ENCODE measurements at places on chromosomes 7 and 10.
A peak's percentile ranks its signal among the peaks of the same experiment; 100 is the strongest.

GRCh38 chr7:123746055-123746454 lies 2.7 kb downstream of the WASL start:
- no peak for DNase-seq

GRCh38 chr7:121272676-121273075 lies 56.1 kb upstream of the WNT16 start:
- DNase-seq, result no peak

DNA sequence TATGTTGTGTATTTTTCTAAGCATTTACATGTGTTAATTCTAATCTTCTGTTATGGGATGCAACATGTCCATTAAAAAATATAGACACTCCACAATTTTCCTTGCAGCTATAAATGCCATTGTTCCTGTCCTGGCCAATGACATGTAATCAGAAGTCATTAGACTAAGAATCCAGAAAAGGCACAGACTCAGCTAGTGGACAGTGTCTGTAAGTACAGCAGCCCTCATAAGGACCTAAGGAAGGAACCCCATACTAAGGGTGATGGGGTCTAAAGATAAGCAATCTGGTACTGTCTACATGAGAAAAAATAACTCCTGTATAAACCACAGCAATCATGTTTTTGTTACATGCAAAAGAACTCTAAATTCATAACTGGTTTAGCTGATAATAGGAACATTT lies 115.9 kb downstream of the GPR85 start:
- DNase-seq, result no peak

- no peak for DNase-seq
Measured at GRCh38 chr10:36675458-36675880, 449.9 kb upstream of the ANKRD30A start.

- no peak for DNase-seq
Measured at GRCh38 chr10:59460601-59461000, 98.3 kb upstream of the FAM13C start.

GRCh38 chr7:64838691-64839090 lies 44.5 kb downstream of the ZNF138 start:
- DNase-seq, result no peak

DNA sequence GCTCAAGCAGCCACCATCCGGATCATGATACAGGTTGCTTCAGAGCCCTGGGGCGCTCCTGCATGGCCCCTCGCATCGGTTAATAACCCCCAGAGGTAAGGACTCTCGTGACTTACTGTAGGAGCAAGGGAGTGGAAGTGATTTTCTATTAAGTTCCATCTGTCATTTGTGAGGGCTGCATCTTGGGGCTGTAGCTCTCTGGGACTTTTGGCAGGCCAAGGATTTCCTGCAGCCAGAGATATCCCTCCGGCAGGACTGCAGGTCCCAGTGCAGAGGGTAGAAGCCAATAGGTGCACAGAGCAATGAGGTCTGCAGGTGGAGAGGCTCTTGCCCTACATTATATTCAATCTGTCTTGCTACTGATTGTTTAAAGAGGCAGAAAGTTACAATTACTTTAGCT lies 356.8 kb upstream of the ADARB2 start:
- DNase-seq, result no peak

- DNase-seq, result no peak
Measured at GRCh38 chr7:93964262-93964661, 39.9 kb downstream of the BET1 start.

DNA sequence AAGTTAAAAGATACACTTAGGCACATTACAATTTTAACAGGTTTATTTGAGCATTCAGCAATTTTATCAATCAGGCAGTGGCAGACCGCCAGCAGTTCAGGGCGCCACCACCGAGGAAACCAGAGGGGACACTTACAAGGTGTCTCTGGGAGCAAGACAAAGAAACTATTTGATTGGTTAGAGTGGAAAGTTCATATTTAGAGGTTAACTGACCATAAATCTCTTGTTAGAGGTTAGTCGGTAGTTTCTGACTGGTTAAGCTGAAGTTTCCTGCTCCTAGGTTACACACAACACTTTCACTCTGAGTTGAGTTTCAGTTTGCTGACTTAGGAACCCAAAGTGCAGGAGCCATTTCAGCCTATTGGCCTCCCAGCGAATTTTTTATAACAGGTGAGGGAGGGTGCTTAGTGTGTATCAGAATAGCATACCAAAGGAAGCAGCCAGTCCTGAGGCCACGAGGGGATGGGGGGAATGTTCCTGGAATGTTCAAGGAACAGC lies 10.8 kb upstream of the PVRIG start:
- DNase-seq, result no peak

DNA sequence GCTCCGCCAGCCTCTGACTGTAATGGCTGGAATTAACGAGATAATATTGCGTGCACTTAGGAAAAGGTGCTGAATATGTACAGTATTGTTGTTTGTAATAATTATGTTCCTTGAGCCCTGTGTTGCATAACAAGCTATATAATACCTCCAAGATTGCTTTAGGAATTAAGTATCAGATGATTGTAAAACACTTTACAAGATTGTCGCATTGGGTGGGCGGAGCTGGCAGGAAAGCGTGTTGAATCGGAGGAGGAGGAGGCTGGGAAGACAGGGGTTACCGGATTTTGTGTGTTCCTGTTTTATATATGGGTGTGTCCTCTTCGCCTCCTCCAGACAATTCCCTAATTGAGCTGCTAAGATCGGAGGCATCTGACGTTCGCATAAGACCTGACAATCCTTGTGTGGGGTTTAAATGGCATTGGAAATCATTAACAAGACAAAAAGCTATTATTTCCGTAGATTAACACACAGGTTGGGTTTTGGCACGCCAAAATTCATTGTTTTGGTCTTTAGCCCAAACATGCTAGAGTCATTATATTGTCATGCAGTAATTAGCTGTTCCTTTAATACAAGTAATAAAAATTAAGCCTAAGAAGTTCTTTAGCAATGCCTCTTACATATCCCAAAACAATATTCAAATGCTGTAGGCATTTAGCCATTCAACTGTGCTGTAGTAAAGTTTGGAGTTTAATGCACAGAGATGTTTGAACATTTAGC lies 192.9 kb upstream of the SH2B2 start:
- peak; percentile 64 for DNase-seq

DNA sequence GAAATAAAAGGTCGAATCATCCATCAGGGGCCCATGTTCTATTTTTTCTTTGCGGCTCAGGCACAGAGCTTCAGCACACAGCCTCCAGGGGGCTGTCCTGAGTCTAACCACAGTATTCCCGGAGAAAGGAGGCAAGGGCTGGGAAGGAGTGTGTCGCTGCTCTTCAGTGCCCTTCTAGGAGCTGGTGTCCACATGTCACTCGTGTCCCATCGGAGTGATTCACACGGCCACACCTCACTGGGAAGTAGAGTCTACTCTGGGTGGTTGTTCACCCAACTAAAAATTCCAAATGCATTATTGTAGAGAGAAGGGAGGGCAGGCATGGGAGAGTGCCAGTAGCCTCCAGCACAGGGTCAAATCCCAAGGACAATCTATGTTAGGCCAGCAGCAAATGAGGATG lies 114.8 kb upstream of the LANCL2 start:
- no peak for DNase-seq

GRCh38 chr10:91709394-91709798 lies 76.5 kb upstream of the PPP1R3C start:
- no peak for DNase-seq

- no peak for DNase-seq
Measured at GRCh38 chr10:91589015-91589657, 43.7 kb downstream of the PPP1R3C start.

DNA sequence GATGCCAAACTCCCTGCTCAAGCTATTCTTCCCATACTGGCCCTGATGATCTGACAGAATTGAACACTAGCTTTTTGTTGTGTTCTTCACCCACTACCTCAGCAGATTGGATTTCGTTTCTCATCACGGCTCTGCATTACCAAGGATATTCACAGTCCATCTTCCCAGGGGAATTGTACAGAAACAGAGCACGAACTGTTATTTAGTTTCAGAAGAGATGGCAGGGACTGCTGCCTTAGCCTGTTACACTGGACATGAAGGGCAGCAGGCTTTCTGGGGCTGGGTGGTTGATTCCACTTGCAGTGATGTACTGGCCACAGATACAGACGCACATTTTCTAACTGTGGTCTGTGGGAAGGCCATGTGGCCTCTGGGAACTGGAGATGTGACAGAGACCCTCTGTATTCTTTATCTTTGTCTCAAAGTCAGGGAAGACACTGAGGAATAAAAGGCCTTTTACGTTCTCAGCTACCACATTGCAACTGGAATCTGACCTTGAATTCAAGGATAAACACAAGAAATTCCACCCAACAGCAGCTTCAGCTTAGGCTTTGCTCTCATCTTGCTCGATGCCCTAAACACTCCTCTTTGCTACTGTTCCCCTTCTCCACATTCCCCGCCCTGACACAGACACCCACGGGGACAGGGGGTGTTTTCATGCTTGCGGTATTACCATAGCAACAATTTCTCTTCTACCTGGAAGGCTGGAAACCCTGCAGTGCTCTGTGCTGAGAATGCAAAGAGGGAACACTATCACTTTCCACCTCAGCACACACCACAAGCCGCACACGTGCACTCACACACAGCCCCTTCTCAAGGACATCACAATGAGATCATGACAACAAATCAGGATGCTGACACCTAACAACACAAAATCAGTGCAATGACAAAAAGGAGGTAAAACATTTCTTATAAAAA lies 81.7 kb downstream of the RNF216 start:
- DNase-seq, result peak; percentile 71

DNA sequence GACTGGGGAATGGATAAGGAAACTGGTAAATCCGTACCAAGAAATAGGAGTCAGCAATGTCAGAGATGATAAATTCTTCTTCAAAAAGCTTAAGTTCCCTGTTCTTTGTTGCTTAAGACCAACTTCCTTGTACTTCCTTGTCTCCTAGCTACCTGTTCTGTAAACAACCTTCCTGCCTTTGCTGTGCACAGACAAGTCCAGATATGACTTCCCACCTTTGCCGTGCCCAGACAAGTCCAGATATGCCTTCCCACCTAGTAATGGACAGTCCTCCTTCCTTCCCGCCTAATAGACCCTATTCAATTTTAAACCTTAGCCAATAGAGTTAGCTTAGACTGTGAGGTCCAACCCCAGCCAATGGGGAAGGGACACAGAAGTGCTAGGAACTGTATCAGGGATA lies 2.5 kb upstream of the ZNF33A start:
- DNase-seq, result no peak

DNA sequence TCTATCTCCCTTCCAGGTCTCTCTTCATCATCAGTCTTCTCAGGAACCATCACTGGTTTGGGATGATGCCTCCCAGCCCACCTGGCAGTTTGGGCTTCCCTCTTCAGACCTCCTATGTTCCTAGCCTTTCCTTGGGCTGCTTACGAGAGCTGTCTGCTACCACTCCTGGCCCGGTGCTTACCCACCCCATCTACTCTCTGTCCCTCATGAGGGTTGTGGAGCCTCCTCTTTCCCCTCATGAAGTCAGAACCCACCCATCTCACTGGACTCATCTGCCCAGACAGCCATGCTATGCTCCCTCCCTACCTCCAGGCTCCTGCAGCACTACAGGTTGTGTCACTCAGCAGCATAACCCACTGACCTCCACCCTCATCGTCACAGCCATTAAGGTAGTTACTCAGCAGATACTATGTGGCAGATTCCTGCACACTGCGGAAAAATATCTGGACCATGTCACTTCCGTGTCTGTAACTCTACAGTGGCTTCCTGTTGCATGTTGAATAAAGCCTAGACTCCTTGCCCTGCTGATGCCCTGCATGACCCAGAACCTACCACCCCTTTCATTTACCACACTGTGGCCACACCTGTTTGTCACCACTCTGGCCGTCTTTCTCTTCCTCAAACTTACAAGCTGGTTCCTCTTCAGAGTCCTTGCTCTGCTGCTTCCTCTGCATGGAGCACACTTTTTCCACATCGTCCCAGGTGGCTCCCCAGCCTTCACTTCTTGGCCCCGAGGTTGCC lies 2.0 kb downstream of the DBNL start:
- no peak for DNase-seq

GRCh38 chr7:115748123-115748738 lies 282.3 kb downstream of the TFEC start:
- DNase-seq, result no peak

GRCh38 chr10:69901022-69901421 lies 99.3 kb downstream of the COL13A1 start:
- no peak for DNase-seq

GRCh38 chr7:123558289-123558874 lies 764 bp upstream of the NDUFA5 start:
- DNase-seq, result no peak

- DNase-seq, result no peak
Measured at GRCh38 chr7:116932566-116932965, 20.7 kb upstream of the ST7 start.

DNA sequence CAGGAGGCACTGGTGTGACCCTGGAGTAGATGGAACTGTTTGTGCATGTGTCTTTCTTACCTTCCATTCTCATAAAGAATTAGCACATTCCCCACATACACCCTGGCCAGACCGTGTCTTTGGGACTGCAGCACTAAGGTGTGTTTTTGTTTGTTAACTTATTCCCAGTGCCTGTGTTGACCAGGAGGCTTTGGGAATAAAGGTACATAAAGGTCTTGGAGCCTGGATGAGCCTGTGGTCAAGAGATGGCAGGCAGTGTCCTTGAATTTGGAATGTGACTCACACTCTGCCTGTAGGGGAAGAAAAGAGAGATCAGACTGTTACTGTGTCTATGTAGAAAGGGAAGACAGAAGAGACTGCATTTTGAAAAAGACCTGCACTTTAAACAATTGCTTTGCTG lies 137.6 kb downstream of the LYZL1 start:
- DNase-seq, result no peak

DNA sequence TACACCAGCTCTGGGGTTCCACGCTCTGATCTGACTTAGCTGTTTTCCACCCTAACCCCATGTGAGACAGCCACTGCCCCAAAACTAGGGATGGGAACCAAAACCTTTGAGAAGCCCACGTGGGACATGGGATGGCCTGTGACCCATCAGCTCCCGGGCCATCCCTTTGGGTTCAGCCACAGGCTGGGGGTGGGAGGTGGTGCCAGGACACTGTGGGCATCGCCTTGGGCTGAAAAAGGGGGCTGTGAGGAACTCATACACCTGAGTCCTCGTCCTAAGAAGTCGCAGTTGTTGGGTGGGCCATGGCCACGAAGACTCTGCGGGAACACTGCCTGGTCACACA lies 379.1 kb downstream of the DNAJB6 start:
- DNase-seq, result no peak

DNA sequence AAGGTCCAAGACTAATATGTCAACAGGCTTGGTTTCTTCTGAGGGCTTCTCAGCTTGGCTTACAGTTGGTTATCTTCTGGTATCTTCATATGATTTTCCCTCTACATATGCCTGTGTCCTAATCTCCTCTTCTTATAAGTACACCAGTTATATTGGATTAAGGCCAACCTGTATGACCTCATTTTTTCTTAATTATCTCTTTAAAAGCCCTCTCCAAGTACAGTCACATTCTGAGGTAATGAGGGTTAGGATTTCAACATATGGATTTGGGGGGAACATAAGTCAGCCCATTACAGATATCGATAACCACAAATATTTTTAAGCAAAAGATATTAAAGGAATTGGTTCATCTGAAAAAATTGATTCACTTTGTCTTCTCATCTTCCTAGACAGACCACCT lies 49.2 kb downstream of the IQUB start:
- no peak for DNase-seq

GRCh38 chr10:80203835-80204676 lies 1.3 kb downstream of the ANXA11 start:
- no peak for DNase-seq

Data from head of caudate nucleus (tissue), 42 donors.